Esophagus muscularis mucosa (tissue), 4 donors: ENCODE measurements at places on chromosomes 5 and 9. TPM values are rescaled to one million over a fixed set of nuclear protein-coding genes. Genes with fewer than 3 reads are reported as not detected.

DNA sequence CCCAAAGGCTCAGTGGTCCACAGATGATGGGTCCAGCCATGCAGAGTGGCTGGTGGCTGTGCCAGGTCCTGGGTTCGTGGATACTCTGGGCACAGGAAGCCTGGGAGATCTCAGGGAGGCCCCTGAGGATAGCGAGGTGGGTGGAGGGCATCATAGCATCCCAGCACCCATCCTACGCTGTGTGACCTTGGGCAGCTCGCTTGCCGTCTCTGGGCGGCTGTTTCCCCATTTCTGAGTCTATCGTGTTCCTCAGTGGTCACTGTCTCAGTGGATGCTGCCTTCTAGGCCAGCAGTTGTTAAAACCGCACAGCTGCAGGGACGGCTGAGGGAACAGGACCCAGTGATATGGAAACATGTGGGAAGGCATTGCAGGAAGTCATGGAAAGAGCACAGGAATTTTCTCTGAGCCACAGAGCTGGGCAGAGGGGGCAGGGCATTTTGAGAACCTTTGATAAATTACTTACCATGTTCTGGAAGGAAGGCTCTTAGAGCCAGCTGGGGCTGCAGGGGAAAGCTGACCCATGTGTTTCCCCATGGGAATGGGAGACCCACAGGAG is 86.4 kb upstream of the COL5A1 start:
- no peaks in the 10 kb centered on the region for H3K27me3 ChIP-seq
- H3K4me3 ChIP-seq: no peak overlapping the region
- H3K4me1 ChIP-seq: peaks cover 3% of the 10 kb centered on the region
- no peaks in the 10 kb centered on the region for H3K36me3 ChIP-seq

LCNL1 gene
- total RNA-seq: 0.39 TPM

DIPK1B gene
- total RNA-seq: 6.6 TPM

LCN15 gene
- total RNA-seq: not detected

GRCh38 chr9:21455320-21455719 is 15.1 kb downstream of the IFNA1 start:
- H3K36me3 ChIP-seq: no peaks in the 10 kb centered on the region
- H3K4me3 ChIP-seq: no peak overlapping the region
- no peak overlapping the region for H3K27ac ChIP-seq
- no peaks in the 10 kb centered on the region for H3K27me3 ChIP-seq
- no peaks in the 10 kb centered on the region for H3K4me1 ChIP-seq

DNA sequence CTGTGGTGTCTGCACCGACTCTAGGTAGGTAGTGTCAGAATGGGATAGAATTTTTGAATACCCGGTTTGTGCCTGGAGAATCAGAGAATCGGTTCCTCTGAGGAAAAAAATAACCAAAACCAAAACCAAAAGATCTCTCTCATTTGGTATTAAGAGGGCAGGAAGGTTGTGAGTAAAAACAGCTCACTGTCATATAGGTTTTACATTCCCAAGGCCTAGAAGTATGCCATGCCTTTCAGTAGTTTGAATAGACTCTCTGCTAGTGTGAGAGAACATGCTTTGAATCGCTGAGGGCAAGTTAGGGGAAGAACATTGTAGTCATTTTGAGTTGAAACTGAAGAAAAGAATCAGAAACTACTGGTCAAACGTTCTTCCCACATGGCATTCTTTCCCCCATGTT is 411.4 kb upstream of the CD180 start:
- H3K27me3 ChIP-seq: no peaks in the 10 kb centered on the region
- no peaks in the 10 kb centered on the region for H3K4me1 ChIP-seq
- H3K36me3 ChIP-seq: no peaks in the 10 kb centered on the region
- no peak overlapping the region for H3K27ac ChIP-seq
- DNase-seq: no peak

GRCh38 chr9:109557481-109557880 is 59.4 kb upstream of the PTPN3 start:
- no peak overlapping the region for H3K27ac ChIP-seq
- peak; percentile 85 for DNase-seq
- no peak overlapping the region for H3K4me3 ChIP-seq
- no peaks in the 10 kb centered on the region for H3K4me1 ChIP-seq

CAMK2A gene
- total RNA-seq: 3.3 TPM

SPINK7 gene
- not detected for total RNA-seq

- no peak overlapping the region for H3K4me3 ChIP-seq
- no peak for DNase-seq
- no peaks in the 10 kb centered on the region for H3K4me1 ChIP-seq
- no peaks in the 10 kb centered on the region for H3K27me3 ChIP-seq
- H3K36me3 ChIP-seq: no peaks in the 10 kb centered on the region
- H3K27ac ChIP-seq: no peak overlapping the region
These were observed 351.3 kb downstream of the DRD1 start for GRCh38 chr5:175092691-175093090.

TMC1 gene
- total RNA-seq: not detected

DNA sequence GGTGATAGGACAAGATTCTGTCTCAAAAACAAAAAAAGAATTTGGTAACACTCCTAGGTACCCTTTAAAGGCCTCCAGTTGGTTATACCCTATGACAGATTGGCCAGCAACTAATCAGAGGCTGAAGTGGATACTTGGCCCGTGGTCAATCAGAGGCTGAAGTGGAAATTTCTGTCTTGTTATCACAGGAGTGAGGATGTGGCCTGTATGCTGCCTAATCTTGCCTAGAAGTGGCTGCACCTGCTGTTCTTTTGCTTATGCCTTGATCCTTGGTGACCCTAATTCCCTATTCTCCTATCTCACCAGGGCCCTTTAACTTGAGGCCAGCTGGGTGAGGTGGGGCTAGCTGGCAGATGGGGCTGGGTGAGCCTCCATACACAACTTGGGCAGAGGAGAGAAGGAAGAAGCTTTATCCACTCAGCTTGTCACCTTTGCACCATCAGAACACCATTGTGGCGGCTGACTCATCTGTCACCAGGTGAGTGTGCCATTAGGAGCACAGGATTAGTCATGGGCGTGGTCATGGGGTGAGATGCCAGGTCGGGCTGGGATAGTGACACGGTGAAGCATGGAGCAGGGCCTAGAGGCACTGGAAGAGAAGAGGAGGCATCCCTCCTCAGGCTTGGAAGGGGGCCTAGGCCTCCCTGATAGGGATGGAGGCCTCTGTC is 41.5 kb downstream of the SAR1B start:
- no peak overlapping the region for H3K27ac ChIP-seq
- no peak for DNase-seq
- H3K4me1 ChIP-seq: peaks cover 24% of the 10 kb centered on the region
- H3K4me3 ChIP-seq: no peak overlapping the region
- H3K27me3 ChIP-seq: no peaks in the 10 kb centered on the region

DNA sequence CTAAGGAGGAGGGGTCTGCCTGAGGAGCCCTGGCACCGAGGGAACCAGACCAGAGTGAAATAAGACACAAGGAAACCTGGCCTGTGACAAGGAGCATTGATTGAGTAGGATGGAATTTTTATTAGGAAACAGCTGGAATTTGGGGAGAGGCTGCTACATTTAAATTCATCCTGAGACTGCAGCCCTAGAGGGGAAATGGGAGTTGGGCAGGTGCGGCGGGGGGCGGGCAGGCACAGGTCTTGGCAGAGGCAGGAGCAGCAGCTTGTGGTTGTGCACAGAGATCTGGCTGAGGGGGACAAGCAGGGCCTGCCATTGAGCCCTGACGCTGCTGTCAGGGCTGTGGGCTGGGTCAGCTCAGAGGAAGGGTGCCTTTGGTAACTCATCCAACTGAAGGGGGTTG is 71.6 kb downstream of the PCDH1 start:
- peak overlapping the region; percentile 54 for H3K27ac ChIP-seq
- no peak overlapping the region for H3K4me3 ChIP-seq
- peaks cover under 1% of the 10 kb centered on the region for H3K27me3 ChIP-seq
- no peaks in the 10 kb centered on the region for H3K36me3 ChIP-seq
- no peak for DNase-seq
- H3K4me1 ChIP-seq: peaks cover 39% of the 10 kb centered on the region

DNA sequence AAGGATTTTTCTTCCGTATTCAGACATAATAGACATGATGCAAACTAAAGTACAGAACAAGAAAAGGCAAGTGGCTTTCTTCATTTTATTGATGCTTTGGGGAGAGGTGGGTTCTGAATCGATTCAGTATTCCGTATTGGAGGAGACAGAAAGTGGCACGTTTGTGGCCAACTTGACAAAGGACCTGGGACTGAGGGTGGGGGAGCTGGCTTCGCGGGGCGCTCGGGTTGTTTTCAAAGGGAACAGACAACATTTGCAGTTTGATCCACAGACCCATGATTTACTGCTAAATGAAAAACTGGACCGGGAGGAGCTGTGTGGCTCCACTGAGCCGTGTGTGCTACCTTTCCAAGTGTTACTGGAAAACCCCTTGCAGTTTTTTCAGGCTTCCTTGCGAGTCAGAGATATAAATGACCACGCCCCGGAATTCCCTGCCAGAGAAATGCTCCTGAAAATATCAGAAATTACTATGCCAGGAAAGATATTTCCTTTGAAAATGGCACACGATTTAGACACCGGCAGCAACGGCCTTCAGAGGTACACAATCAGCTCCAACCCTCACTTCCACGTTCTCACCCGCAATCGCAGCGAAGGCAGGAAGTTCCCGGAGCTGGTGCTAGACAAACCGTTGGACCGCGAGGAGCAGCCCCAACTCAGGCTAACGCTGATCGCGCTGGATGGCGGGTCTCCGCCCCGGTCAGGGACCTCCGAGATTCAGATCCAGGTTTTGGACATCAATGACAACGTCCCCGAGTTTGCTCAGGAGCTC is 551 bp downstream of the PCDHB6 start:
- H3K27ac ChIP-seq: no peak overlapping the region
- H3K36me3 ChIP-seq: no peaks in the 10 kb centered on the region
- DNase-seq: no peak
- H3K4me3 ChIP-seq: peak overlapping the region; percentile 23
- no peaks in the 10 kb centered on the region for H3K4me1 ChIP-seq
- H3K27me3 ChIP-seq: no peaks in the 10 kb centered on the region

DNA sequence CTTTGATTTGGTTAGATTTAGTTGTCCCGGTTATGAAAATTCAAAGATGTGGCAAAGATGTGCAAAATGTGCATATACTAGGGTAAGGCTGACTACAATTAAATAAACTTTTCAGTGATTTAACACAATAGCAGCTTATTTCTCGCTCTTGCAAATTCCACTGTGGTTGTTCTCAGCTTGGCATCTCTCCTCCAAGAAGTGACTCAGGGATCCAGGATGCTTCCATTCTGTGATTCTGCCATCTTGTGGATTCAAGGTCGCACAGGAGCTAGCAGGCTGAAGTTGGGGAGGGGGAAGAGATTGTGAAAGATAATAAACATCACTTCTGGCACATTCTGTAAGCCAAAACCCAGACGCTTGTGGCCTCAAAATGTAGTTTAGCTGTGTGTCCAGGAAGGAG is 60.1 kb upstream of the TGFBR1 start:
- H3K4me3 ChIP-seq: no peak overlapping the region
- peaks cover 69% of the 10 kb centered on the region for H3K36me3 ChIP-seq
- no peak overlapping the region for H3K27ac ChIP-seq
- H3K27me3 ChIP-seq: no peaks in the 10 kb centered on the region

DNA sequence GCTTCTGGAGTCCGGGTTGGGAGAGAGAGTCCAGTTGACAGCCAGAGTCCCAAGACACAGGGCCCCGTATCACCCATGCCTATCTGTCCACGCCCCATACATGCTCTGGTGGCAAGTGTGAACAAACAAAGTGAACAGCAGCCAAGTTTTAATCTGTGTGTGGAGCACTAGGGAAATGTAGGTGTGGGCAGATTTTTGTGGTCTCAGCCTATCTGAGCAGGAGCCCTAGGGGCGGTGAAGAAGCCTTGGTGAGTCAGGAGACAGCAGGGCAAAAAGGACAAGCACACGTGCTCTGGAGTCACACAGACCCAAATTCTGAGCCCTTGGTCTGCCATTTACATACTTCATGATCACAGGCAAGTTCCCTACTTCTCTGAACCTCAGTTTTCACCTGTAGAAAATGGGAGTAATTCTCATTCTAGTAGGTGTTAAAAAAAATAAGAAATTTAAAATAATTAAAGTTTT is 23.2 kb downstream of the EGR1 start:
- H3K4me3 ChIP-seq: no peak overlapping the region
- DNase-seq: no peak
- H3K36me3 ChIP-seq: no peaks in the 10 kb centered on the region
- no peak overlapping the region for H3K27ac ChIP-seq
- H3K27me3 ChIP-seq: no peaks in the 10 kb centered on the region
- H3K4me1 ChIP-seq: peaks cover 26% of the 10 kb centered on the region

DNA sequence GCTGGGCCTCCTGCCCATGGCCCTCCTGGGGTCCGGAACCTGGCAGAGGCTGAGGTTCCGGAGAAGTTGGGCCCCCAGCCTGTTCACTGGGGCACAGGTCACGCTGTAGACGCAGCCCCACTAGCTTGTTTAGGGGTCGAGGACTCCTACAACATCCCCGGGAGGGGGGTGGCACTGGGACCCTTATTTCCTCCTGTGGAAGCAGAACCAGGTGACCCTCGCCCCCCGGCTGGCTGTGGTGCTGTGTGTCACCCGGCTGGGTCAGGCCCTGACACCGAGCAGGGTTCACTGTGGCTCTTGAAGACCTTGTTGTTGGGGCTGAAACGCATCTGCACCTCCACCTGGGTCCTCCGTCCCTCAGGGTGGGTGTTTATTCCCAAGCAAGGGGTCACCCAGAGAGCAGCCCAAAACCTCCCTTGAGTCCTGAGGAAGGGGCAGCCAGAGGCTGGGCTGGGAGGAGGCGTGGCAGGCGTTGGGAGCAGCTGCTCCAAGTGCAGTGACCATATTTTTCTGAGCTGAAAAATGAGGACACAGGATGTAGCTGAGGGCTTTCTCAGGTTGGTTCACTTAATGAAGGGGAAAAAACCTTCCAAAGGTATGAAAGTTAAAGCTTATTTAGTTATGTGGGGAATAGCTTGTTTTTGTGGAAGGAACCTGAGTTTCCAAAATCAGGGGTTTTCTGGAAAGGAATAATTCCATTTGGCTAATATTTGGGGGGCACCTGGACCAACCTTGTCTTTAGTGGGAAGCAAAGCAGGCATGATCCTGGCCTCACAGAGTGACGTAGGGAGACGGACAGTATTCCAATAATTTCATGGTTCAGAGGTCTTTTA is 164.7 kb upstream of the IER5L start:
- H3K4me3 ChIP-seq: no peak overlapping the region
- no peak for DNase-seq
- H3K27me3 ChIP-seq: no peaks in the 10 kb centered on the region
- H3K36me3 ChIP-seq: no peaks in the 10 kb centered on the region

GABRP gene
- 0.42 TPM for total RNA-seq

- no peak overlapping the region for H3K27ac ChIP-seq
- no peaks in the 10 kb centered on the region for H3K27me3 ChIP-seq
- DNase-seq: no peak
- no peak overlapping the region for H3K4me3 ChIP-seq
These were observed 716.2 kb upstream of the DMAC1 start for GRCh38 chr9:8515748-8516147.

OMD gene
- total RNA-seq: 22.8 TPM
